ENCODE measurements at places on chromosomes 4 and X.
A peak's percentile ranks its signal among the peaks of the same experiment; 100 is the strongest.

DNA sequence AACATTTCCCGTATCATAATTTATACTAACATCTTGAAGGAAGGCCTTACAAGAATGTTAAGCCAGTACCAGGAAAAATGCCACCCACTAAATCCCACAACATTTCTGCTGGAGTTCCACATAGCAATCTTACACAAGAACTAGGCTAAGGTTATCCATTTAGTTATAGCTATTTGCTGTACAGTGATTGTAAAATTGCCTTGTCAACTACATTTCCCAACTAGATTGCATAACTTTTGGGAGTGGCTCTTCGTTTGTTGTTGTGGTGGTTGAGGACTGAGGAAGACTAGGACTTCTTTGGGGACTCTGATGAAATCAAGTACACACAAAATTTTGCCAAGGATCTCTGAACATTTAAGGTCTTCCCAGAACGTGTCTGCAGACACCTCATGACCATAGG, 8.0 kb downstream of the IBSP start:
- no peak for DNase-seq

DNA sequence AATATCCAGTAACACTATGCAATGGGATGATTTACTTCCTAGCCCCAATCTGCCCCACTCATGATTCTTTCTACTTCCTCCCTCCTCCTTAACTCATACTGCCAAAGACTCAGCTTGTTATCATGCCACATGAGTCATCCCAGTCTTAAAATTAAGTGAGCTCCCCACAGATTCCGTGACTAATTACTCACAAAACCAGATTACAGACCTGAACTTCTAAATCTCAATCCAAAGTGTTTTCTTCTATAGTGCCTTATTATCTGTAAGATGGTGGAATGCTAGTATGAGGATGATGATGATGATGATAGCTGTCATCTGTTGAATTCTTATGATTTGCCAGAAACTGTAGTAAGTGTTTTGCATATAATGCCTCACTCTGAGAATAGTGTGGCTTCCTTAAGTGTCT, 27.7 kb upstream of the GPC3 start:
- DNase-seq = peak; percentile 54

DNA sequence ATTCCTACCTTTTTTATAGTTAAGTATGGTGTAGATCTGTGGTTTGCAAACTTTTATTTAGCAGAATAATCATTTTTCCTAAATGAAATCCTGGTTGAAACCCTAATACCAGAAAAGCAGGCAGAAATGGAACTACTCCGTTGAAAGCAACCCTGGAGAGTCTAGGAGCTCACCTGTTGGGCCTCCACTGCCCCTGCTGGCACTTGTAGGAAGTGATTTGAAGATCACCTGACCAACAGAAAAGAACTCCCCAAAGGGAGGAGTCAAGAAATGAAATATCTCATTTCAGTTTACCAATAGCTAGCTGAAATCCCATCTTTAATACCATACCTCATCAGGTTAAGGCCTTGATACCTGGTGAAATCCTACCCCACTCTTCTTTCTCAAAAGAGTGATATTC, 277.1 kb downstream of the KLHL13 start:
- DNase-seq = no peak

GRCh38 chr4:6270636-6271121, 1.0 kb downstream of the WFS1 start:
- DNase-seq = no peak

DNA sequence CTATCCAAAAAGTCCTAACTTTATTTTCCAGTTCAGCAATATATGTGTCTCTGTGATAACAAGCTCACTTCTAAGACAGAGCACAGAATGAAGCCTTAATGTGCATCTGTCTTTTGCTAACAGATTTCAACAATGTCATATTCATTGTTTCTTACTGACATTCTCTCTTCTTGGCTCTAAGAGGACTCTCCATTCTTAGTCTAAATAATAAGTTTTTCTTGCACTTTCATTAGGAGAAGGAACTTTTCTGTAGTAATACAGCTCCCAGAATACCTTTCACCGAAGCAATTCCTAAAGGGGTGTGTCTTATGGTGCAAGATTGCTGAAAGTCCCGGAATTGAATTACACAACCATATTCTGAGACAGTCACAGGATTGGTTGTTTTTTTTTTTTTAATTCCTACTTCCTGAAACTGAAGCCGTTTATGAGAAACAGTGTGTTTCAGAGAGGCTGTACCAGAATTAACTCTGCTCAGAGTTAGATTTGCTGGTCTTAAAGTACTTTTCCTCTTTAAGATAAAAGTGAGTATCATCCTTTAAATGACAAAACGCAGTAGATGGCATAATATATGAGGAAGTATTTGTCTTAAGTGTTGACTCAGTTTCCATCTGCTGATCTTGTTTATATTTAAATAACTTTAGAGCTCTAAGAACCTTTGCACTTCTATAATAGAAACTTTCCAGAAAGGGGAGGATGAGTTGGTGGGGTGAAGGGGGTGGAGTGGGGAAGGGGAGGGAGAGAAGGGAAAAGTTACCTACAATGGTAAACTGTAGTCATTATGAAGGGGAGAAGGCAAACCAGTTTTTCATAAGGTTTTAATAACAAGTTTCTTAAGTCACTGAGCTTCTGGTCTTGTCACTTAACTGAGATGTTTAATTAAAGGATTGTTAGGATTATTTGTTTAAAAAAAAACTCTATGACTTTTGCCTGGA, at the start of gene ALPK1:
Gene ALPK1, plus strand, starts transcription at position 421 of the 932 bp plus-strand sequence.
- DNase-seq = no peak

DNA sequence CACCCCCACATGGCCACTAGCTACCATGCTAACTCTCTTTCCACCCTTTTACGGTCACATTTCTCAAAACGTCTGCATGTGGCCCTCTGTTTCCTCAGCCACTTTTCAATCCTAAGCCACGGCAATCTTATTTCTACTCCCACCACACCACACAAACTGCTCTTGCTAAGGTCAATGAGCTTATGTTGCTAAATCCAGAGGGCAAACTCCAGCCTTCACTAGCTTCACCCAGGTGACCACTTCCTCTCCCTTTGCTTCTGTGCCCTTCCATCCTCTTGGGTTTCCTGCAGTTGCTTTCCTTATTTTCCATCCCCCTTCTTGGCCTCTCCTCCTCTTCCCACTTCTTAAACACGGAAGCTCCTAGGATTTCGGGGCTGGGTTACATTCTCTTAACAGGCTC, 16.5 kb downstream of the CETN2 start:
- no peak for DNase-seq

DNA sequence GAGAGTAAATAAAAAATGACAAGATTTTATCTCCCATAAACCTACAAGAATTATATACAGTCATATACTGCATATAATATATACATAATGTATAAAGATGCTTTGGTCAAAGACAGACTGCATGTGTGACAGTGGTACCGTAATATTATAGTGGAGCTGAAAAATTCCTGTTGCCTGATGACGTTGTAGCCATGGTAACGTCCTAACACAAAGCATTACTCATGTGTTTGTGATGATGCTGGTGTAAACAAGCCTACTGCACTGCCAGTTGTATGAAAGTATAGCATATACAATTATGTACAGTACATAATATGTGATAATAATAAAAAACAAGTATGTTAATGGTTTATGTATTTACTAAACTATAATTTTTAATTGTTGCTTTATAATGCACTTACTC, 245.2 kb upstream of the CENPE start:
- DNase-seq = no peak

DNA sequence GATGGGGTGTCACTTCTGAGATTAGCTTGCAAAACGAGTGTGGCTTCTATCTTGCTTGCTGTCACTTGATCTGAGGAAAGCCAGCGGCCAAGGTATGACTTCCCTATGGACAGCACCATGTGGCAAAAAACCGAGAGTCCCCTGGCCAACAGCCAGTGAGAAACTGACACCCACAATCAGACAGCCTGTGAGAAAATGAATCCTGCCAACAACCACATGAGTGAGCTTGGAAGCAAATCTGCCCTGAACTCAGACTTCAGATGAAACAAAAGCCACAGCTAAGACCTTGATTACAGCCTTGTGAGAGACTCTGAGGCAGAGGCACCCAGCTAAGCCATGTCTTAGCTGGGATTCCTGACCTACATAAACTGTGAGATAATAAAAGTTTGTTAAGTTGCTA, 45.5 kb downstream of the PPP1R2C start:
- no peak for DNase-seq

DNA sequence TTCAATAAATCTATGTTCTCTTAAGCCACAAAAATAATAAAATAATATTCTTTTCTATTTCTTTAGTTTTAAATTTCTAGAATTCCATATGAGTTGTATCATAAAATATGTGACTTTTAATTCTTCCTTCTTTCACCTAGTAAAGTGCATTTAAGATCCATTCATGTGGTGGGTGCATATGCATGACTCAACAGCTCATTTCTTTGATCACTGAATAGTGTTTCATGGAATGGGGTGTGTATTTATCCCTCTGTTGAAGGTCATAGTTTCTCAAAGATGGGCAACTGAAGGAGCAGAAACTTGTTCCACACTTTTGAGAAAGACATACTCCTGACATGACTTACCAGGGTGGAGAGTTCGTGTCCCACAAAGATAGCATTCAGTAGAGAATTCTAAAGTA, 1230.3 kb upstream of the AGA start:
- no peak for DNase-seq

DNA sequence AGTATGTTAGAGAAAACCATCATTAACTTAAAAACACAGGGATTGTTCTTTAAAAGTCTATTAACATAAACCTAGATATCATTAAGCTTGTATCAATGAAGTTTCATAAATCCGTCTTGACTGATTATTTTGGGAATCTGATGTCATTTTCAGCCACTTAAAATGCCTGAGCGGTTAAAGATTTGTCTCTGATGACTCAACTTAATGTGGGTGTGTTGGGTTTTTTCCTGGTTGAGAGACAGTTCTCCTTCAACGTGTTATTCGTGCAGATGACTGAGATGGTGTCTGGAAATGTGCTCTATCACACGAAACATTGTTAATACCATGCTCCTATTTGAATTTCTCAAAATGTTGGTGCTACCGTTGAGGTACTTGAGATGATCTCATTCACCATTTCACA, 227.3 kb upstream of the TENM3 start:
- no peak for DNase-seq

- no peak for DNase-seq
Measured at GRCh38 chr4:38743866-38744265, 38.9 kb downstream of the TLR10 start.

DNA sequence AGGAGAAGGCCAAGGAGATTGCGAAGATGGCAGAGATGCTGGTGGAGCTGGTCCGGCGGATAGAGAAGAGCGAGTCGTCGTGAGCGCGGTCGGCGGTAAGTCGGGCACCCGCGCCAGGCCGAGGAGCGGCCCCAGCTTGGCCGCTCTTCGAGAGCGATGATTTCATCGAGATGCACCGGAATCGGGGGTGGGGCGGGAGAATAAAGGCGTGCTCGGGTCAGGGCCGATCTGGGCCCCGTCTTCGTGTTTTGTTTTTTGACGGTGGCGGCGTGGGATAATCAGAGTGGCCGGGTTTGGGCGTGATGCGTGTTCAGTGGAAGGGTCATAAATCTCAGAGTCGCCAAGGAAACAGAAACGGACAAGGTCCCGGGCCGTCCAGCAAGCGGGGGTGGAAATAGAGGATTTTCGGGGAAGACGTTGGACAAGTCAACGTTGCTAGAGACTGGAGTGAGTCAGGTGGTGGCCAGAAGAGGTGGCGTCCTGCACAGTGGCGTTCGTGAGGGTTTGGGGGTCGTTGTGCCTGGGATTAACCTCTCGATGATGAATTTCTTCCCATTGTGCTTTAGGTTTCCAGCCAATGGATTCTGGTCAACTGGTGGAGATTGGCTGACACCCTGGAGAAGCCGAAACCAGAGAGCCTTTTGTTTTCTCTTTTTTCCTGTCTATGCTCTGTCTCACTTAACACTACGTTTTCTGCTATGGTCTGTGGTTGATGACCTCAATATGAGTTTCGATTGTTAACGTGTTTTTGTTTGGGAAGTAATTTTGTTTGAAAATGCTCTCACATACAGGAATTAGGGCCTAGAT, 882 bp downstream of the MRFAP1 start:
- peak; percentile 81 for DNase-seq

DNA sequence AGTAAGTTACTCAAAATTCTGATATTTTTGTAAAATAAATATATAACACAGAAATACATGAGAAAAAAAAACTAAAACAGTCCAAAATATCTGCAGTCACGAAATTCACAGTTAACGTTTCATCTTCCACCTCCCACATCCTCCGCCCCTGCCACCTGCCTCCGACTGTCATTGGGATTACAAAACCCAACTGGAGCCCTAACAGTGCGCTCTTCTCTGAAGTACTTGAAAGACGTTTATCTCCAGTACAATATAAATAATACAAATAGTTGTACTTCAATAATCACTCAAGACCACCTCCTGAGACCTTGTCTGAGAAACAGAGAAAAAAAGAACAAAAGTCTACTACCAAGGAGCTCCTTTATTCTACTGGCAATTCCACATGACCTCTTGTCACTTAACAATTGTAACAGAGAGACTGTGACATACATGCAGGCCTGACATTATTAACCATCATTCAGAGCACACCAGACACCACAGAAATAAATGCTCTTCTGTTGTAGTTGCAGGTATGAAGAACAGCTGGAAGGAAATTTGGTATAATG, 280.6 kb downstream of the PPP3CA start:
- no peak for DNase-seq

DNA sequence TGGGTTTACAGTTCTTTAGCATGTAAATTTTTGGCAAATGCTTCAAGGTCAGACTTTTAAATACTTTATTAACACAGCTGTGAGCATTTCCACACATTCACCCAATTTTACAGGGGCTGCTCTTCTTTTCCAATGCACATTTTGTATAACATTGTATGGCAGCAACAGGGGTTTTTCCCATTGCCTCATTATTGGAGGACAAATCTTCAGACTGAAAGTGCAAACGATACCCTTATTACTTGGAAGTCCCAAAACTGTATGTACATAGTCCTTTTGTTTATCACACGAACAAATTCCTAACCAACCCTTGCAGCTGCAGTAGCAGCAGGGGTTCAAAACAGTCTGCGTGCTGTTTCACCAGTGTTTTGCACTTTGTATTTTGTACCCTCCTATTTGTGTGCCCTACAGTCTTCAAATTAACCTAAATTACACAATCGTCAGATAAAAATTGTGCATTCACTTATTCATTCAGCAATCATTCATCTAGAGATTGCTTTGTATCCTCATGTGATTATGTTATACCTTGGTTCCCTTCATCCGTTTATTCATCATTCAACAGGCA, 330.7 kb upstream of the RASGEF1B start:
- DNase-seq = no peak

GRCh38 chr4:143097751-143098150, 87.0 kb upstream of the USP38 start:
- DNase-seq = no peak

GRCh38 chr4:151679231-151679630, 81.6 kb downstream of the GATB start:
- no peak for DNase-seq

GRCh38 chrX:134717698-134718097, 59.4 kb upstream of the PLAC1 start:
- DNase-seq = no peak

DNA sequence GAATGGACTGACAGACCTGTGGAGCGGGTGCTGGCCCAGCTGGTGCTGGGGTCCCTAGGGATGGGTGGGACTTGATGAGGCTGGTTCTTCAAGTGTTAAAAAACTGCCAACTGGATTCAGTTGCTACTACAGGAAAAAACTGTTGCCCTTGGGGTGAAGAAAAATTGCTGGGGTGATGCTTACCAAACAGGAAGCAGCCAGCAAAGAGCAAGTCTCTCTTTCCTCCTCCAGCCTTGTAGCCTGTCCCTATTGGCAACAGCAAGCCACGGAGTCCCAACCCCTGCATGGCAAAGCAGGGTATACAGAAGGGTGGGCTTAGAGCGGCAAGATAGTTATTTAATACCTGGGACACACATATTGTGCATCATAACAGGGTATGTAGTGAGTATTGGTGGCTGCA, 60.1 kb upstream of the ATP8A1 start:
- no peak for DNase-seq

GRCh38 chr4:45120163-45120562, 393.8 kb upstream of the GNPDA2 start:
- DNase-seq = no peak
